Muscle of back (tissue), 13 donors: ENCODE measurements at places on chromosomes 12 and 14. TPM values are rescaled to one million over a fixed set of nuclear protein-coding genes. Genes with fewer than 3 reads are reported as not detected.

DNA sequence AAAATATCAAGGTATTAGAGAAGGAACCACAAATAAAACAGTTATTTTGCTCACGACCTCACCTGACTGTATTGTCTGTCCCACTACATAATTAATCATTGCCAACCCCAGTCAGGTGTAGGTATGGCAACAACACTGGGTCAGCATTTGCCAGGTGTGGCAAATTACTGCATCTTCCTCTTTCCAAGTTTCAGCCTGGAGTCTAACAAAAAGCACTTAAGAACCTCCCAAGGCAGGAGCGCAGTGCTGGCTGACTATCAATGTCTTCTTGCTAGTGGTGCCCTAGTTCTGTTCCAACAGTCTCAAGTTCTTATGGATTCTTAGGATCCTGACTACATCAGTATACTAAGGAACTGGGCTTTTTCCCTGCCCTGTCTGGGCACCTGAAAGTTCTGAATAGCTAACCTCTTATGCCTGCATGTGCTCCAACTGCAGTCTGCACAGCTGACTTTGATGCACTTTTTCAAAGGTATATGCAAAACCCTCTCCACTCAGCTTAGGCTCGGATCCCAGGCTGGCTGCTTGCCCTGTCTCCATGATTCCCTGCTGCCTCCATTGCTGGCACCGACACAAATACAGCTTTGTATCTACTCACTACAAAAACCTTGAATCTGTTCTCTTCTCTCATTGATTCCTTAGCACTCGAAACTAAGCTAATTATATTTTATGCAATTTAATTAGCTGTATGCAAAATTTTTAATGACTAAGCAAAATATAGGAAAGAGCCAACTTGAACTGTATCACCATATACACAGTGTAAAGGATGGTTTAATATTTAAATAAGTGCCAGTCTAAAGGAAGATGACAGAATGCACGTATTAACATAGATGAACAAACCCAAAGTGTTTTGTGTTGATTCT lies 113.3 kb downstream of the PRKD1 start:
- DNase-seq = no peak

- DNase-seq = peak; percentile 80
Measured at GRCh38 chr12:80648881-80649280, 58.6 kb upstream of the MYF6 start.

PAH gene
- polyA plus RNA-seq = not detected

DNA sequence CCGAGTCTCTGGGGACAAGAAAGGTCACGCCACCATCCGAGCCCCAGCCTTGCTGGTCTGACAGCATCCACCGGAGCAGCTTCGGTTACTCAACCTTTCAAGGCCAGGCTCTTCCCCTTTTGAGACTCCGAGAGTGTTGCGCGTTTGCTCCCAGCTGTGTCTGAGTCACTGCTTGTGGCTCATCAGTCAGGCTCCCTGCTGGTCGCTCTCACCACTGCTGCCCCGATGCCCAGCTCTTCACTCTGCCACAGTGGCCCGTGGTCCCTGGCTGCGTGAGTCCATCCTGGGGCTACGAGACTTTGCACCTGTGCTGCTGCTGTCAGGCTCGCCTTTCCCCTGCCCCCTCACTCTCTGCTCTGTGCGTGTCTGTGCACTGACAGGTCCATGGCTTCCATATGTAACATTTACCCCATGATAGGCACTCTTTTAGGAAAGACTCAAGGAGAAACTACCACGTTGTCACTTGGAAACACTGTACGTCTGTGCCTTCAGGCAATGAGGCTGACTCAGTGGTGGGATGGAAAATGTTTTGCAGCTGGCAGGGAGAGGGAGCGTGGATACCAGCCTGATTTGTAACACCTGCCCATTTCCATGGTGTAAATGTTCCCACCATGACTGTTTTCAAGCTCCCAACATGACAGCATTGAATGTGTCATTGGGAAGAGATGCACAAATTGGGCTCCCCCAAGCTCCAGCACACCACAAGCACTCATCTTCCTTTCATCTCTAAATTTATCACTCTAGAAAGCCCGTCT lies 350.7 kb downstream of the TMEM132D start:
- no peak for DNase-seq

CRIP1 gene
- 85.2 TPM for polyA plus RNA-seq

CD69 gene
- polyA plus RNA-seq = 0.31 TPM

DNA sequence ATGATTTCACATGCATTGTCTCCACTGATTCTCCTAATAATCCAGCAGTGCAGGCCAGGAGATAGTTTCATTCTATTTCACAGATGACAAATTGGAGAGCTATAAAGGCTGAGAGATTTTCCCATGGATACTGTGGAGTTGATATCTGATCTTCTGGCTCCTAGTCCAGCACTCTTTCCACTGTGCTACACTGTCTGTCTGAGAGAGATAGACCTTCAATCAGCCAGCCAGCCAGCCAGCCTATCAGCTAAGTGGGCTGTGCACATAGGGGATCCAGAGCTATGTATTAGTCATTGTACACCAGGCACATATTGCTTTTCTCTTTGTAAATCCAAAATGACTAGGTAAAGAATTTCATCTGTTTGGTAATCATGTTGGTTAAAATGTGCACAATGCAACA lies 91.8 kb upstream of the ATP2B1 start:
- no peak for DNase-seq

GRCh38 chr12:30806989-30807694 lies 52.4 kb upstream of the CAPRIN2 start:
- peak; percentile 52 for DNase-seq

- DNase-seq = no peak
Measured at GRCh38 chr14:54719406-54719805, 152.5 kb downstream of the SAMD4A start.

GRCh38 chr14:103562179-103562428 lies 353 bp downstream of the BAG5 start:
- DNase-seq = no peak

DNA sequence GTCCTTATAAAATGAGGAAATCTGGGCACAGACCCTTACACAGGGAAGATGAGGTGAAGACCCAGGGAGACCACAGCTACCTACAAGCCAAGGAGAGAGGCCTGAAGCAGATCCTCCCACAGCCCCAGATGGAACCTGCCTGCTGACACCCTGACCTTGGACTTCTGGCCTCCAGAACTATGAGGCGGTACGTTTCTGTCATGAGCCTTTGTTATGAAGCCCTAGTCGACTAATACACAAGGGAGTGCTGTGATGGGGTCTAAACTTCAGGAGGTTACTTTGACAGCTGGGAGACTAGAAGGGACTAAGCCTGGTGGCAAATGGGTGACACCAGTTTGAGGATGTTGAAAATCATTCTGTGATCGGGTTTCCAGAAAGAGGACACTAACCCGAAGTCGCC lies 85.0 kb downstream of the RNF34 start:
- no peak for DNase-seq

KRT72 gene
- not detected for polyA plus RNA-seq

- no peak for DNase-seq
Measured at GRCh38 chr12:80485222-80485987, 41.4 kb downstream of the PTPRQ start.

GRCh38 chr12:5434647-5435560 lies 3.0 kb downstream of the NTF3 start:
- no peak for DNase-seq

BTG1 gene
- 60.8 TPM for polyA plus RNA-seq

DNA sequence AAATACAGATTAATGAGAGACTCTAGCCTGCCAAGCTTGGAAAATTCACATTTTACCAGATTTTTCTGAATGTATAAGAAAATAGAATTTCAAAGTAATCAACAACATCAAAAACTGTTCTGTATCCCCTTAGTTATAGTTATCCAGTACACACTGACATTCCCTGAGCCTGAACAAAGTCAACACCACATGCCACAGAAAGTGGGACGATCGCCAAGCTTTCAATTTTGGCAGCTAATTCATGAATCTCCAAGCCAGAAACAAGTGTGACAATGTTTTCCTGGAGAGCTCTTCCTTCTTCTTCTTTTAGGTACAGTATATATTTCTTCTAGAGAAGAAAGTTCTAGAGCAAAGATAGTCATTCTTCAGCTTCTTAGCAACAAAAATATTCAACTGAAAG lies 290.2 kb downstream of the PRKD1 start:
- peak; percentile 30 for DNase-seq

DNA sequence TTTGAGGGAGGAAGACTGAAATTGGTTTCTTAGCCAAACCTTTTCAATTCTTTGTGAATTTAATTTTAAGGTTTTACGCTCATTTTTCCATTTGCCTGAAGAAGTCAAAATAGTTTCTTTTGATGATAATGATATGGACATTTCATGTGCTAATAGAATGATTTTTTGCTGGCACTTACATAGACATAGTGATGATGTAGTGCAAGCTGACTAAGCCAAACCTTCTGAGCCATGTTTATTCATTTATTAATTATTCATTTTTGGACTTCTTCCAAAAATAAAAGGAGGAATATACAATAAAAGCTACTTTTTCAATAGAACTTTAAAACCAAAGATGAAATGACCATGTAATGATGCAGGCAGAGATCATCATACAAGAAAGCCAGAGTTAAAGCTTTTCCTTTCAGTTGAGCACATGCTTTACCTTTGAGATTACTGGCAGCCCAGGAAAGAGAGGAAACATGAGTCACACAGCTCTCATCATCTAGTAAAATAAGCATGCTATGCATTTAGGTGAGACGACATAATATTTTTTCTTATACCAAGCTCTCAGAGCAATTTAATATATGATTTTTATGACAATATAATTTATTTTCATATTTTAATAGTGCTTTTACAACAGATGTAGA lies 24.8 kb downstream of the KCNA1 start:
- no peak for DNase-seq

- peak; percentile 93 for DNase-seq
Measured at GRCh38 chr12:47881826-47882427, 22.9 kb downstream of the VDR start.

SLC25A47 gene
- not detected for polyA plus RNA-seq

- DNase-seq = no peak
Measured at GRCh38 chr12:104502217-104502616, 45.5 kb downstream of the CHST11 start.

GRCh38 chr12:46379352-46379751 lies 6.8 kb upstream of the SLC38A2 start:
- no peak for DNase-seq
